RPMI7951 (cell line): ENCODE measurements at places on chromosomes 2 and 18. TPM values are rescaled to one million over a fixed set of nuclear protein-coding genes. Genes with fewer than 3 reads are reported as not detected.

MSTN gene
- not detected in 2 replicates for total RNA-seq

NT5C1B gene
- not detected in 2 replicates for total RNA-seq

SERPINB11 gene
- not detected in 2 replicates for total RNA-seq

SKA1 gene
- 36.4 and 37.9 TPM in 2 replicates for total RNA-seq

ZNF396 gene
- 1.1 and 2.2 TPM in 2 replicates for total RNA-seq

GRCh38 chr2:102262216-102263129 is 48.9 kb upstream of the IL1RL1 start:
- DNase-seq: no peak

GRCh38 chr2:19805266-19805665 is 96.5 kb downstream of the TTC32 start:
- no peak for DNase-seq

- DNase-seq: no peak
Observed at GRCh38 chr2:200079356-200079755, 124.0 kb downstream of the MAIP1 start.

DNA sequence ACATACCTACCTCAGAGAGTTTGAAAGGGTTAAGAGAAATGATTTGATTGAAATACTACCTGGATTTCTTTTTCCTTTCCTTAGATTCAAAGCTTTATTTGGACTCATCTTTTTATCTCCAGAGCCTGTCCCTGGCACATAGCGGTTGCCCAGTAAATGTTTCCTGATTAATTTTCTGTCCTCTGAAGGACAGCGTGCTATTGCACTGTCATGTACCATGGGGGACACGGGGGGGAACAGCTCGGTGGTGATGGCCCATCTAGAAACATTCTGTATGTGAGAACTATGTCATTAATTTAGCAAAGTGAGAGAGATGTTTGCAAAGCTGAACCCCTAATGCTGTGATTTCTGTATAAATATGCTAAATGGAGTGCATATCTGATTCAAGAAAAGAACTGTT is 26.4 kb upstream of the CABYR start:
- no peak for DNase-seq

DNA sequence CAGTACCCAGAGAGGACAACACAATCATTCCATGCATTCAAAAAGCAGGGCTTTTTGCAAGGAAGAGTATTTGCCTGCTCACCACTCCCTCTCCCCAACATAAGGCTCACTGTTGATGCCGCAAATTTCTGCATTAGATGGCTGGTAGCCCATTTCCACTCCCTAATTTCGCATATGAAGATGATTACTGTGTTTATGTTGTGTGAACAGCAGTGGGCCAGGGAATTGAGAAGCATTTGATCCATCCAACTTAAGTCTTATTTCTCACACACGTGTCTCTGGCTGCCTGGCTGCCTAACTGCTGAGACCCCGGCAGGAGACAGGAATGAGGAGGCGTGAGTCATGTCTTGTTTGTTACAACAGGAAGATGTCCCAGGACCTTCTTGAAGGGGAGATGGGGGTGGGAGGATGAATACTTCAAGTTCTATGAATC is 294.1 kb downstream of the ALK start:
- peak; percentile 59 for DNase-seq

GRCh38 chr2:216312441-216312840 is 59.8 kb downstream of the MARCHF4 start:
- no peak for DNase-seq
